ENCODE measurements at places on chromosomes 5 and 9. TPM values are rescaled to one million over a fixed set of nuclear protein-coding genes. Genes with fewer than 3 reads are reported as not detected.

Gene PCDHGA7
- 1.4 TPM for total RNA-seq

Gene KIF24
- total RNA-seq, result 2.4 TPM

Gene RNF44
- total RNA-seq, result 3.5 TPM

Gene CARD6
- 21.1 TPM for total RNA-seq

Gene GPR21
- total RNA-seq, result 0.90 TPM

Gene ARL14EPL
- not detected for total RNA-seq

Gene PCA3
- total RNA-seq, result 0.90 TPM

Gene PLAC8L1
- total RNA-seq, result 0.38 TPM

Gene ZNF474
- 0.09 TPM for total RNA-seq

Gene NHP2
- total RNA-seq, result 132 TPM

Gene PTPRD
- total RNA-seq, result 5.8 TPM

Gene SH3TC2
- 6.0 TPM for total RNA-seq

Gene AK1
- 38.4 TPM for total RNA-seq

Gene ZNF879
- 5.6 TPM for total RNA-seq

Gene PMPCA
- 47.2 TPM for total RNA-seq

Gene RNF145
- 66.8 TPM for total RNA-seq

Gene PCDHA2
- total RNA-seq, result 0.18 TPM

Gene EXD3
- total RNA-seq, result 11.7 TPM

Gene FAM114A2
- total RNA-seq, result 21.5 TPM

Gene SOHLH1
- total RNA-seq, result not detected

Gene TMEM215
- total RNA-seq, result not detected

Gene LCN6
- total RNA-seq, result not detected

Gene MCC
- 74.6 TPM for total RNA-seq

Gene NR2F1-AS1
- 17.5 TPM for total RNA-seq

Gene C5orf52
- not detected for total RNA-seq

Gene SPZ1
- total RNA-seq, result not detected

Gene TICAM2
- total RNA-seq, result 1.5 TPM

Gene RNF183
- not detected for total RNA-seq

Gene RGS7BP
- 3.1 TPM for total RNA-seq

Gene NUTM2G
- not detected for total RNA-seq

Gene EIF4E1B
- not detected for total RNA-seq

Gene SLC1A3
- total RNA-seq, result 0.19 TPM

Gene FOXI1
- total RNA-seq, result not detected

Gene GABRA1
- not detected for total RNA-seq

Gene PSMD5
- total RNA-seq, result 22.0 TPM

Gene BARHL1
- not detected for total RNA-seq

Gene PALM2AKAP2
- 0.09 TPM for total RNA-seq

Gene RNF208
- 0.19 TPM for total RNA-seq

Gene ZFP2
- total RNA-seq, result 0.18 TPM

Gene WNK2
- total RNA-seq, result not detected
